Uterine smooth muscle cell (primary cell): ENCODE measurements at places on chromosomes 2 and 18. TPM values are rescaled to one million over a fixed set of nuclear protein-coding genes. Genes with fewer than 3 reads are reported as not detected.

NCKAP1 gene
- total RNA-seq, result 206 and 221 TPM in 2 replicates

ORC2 gene
- 15.1 and 18.7 TPM in 2 replicates for total RNA-seq

SKOR2 gene
- not detected in 2 replicates for total RNA-seq

CYRIA gene
- 8.7 and 18.1 TPM in 2 replicates for total RNA-seq

GPR35 gene
- 0.55 and 0.87 TPM in 2 replicates for total RNA-seq

PLGLB2 gene
- total RNA-seq, result 0.33 and 2.1 TPM in 2 replicates
